Stimulated activated CD4-positive, alpha-beta T cell treated with anti-CD3 and anti-CD28 coated beads, Interleukin-4, amount 100 ng/mL, for 48 hours (primary cell): ENCODE measurements at places on chromosomes 12 and 14.

- no peak for DNase-seq
Measured at GRCh38 chr12:124732275-124733075, 131.2 kb downstream of the SCARB1 start.

DNA sequence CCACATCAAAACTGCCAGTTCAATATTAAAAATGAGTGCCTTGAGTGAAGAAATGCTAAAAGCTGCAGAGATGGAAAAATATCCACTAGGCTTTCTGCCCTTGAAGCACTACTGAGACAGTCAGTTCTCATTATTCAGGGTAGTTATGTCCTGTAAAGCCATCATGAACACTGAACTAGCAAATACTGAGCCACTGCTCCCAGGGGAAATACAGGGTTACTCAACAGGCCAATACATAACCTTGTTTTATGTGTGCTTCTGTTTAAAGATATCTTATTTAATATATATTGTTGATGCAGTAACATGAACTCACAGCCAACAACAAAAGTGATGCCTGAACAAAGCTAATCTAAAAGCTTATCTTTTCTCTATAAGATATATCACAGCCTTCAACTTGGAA is 3.3 kb downstream of the RAD52 start:
- no peak for DNase-seq

DNA sequence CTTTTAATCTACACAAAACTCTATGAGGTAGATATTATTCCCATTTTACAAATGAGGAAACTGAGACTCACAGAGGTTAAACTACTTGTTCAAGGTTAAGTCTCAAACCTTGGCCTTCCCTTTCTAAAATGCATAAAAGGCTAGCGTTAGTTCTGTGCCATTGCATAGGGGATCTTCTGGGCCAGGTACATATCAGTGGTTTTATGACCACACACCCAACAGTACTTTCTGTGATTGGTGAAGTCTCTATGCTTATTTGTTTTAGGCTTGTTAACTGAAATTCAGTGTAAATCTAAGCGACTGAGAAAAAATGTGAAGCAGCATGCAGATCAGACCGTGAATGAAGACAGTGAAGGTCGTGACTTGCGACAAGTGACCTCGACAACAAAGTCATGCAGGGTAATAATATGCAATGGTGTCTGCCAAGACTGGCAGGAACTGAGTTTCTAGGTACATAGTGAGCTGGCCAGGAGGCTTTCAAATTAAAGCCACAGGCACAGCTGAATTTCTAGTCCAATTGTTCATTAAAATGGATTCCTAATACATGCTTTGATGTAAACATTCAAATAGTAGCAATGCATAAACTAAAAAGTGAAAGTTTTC is 38.8 kb upstream of the GAS2L3 start:
- no peak for DNase-seq

- DNase-seq = peak; percentile 2
Measured at GRCh38 chr14:101235335-101236103, 325.8 kb upstream of the DIO3 start.

DNA sequence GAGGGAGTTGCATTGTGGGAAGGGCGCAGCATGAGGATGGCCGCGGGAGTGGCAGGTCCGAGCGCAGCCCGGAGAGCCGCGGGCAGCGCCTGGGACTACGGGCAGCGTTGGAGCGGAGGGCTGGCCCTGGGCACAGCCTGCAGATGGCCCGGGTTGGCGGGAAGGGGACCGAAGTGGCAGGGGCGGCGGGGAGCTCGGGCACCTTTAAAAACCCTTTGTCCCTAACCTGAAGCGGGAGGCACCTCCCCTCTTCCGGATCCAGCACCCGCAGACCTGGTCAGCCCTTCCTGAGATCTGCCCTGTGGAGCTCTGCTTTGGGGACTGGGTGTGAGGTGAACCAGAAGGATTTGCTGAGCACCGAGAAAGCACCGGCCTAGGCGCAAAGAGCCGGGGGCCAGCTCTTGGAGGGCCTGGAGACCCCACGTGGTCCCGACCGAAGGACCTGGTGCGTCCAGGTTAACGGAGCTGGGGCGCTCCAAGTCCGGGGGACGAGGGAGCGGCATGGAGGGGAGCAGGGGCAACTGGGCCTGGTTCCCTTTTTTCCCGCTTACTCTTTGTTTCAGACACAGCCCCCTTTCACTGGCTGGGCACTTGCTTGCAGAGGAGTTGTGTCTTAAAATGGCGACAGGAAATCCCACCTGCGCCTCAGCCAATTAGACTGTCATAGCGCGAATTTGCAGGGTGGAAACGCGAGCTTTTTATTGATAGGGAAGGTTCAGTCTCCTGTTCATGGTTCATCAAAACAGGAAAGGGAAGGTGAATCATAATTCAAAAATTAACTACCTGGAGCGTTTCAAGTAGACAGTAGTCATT is 792 bp upstream of the SLC38A1 start:
- DNase-seq = peak; percentile 53

DNA sequence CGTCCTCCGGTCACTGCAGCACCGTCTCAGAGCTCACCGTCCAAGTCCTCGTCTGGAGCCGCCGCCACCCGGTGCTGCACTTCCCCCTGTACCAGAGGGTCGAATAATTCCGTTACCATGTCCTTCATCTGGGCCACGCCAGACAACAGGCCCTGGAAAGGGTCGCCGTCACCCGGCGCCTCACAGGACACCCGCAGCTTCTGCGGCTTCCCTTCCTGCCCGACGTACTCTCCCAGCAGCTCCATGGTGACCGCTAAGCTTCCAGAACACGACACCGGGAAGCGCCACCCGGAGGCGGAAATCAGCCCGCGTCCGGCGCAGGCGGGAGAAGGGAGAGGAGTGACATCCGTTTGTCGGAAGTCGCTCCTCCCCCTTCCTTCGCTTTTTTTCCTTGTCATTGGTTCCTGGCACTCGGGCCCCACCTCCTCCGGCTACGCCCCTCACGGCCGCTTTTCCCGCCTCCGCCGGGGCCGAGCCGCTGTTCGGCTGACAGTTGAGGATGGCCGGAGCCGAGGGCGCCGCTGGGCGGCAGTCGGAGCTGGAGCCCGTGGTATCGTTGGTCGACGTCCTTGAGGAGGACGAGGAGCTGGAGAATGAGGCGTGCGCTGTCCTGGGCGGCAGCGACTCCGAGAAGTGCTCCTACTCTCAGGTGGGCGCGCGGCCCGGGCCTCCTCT is at the start of the genes GON7 and UBR7:
Gene GON7 (minus strand): TSS at position 273 of the 675 bp plus-strand sequence. CDS start 28 bp downstream, at position 245.
Gene UBR7 (plus strand): TSS at position 464 of the 675 bp plus-strand sequence. CDS start 36 bp downstream, at position 500.
- peak; percentile 74 for DNase-seq

- DNase-seq = no peak
Measured at GRCh38 chr14:77190977-77191376, 9.4 kb downstream of the TMEM63C start.

- DNase-seq = no peak
Measured at GRCh38 chr12:76398106-76398505, 49.9 kb upstream of the BBS10 start.

- DNase-seq = no peak
Measured at GRCh38 chr12:26317942-26318575, 122.7 kb downstream of the SSPN start.

DNA sequence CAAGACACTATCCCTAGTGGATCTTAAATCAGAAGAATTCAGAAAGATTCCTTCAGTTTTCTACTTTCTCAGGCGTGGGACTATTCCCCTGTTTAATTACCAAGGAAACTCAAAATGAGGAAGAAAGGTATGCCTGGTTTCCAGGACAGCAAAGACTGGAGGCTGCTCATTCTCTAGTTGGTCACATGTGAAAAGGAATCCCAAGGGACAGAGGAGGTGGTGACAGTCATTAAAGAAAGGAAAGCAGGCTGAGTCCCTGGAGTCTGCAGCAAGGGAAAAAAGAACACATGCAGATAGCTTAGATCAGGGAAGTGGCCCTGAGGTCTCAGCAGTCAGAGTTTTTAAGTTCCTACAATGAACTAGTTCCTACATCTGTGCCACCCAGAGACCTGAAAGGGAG is 165.4 kb upstream of the CCDC198 start:
- no peak for DNase-seq

GRCh38 chr14:91159182-91159581 is 45.3 kb downstream of the DGLUCY start:
- DNase-seq = no peak

DNA sequence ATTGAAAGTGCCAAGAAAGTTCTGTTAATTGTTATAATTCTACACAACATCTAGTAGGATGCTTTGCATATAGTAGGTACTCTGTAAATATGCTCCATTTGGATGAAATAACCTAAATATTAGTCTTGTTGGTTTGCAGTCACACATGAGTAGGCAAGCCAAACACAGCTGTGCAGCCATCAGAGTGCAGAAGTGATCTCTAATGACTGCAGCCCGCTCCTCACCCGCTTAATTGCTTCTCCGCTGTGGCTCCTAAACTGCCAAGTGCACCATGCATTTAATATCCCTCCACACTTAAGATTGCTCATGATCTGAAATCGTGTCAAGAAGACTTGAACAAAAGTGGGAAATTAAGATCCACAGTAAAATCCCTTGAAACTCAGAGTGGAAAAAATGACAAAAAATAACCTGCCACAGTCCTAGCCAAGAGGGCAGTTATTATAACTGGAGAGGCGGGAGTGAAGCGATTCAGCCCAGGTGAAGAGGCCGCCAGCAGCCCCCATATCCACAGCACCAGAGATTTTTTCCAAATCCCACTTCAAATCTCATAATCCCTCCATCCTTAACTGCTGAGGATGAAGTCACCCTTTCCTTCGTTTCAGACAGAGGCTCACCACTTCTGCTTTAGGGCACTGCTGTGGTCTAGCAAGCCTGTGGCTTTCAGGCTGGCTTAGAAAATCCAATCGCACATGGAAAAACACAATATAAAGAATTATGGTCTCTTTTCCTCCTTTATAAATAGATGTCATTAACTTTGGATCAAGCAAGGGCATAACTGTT is 69.5 kb downstream of the TMEM30B start:
- no peak for DNase-seq

DNA sequence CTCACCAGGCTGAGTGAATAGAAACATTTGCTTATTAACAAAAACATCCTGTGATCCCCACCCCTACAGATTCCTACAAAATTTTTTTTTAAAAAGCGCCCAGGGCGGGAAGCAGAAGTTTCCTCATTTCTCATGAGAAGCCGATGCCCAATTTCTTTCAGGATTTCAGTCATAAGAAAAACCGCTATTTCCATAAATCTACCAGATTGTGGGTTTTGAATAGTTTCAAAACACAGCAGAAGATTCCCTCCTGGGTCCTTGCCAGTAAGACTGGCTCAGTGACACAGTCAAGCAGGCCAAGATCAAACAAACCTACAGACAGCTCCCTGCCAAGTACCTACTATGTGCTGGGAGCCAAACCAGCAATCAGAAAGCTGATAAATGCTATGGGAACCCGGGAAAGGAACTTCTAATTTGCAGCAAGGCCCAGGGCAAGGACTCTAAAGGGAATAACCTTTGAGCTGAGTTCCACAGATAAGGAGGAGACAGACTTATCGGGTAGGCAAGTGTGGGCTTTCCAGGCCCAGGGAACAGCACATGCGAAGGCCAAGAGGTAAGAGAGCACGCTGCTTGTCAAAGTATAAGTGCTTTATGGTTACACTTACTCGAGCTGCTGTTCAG is 68.7 kb downstream of the CCDC88C start:
- DNase-seq = no peak

GRCh38 chr14:99627510-99628381 is 17.2 kb upstream of the HHIPL1 start:
- DNase-seq = no peak

DNA sequence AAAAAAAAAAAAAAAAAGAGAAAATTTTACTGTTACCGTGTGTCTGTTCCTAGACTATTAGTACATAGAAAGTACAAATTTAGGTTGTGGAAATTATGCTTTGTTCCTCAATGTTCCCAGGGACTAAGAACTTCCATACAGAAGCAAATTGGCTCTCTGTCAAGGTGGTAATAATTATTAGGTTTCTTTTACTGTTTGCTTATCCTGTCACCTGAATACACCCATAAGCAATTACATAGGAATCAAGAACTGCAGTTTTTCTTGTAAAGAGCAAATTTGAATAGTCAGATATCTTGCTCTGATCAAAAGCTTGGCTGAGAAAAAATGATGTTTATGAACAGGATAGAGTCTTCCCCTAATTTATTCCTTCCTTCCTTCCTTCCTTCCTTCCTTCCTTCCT is 191.2 kb downstream of the AEBP2 start:
- no peak for DNase-seq

- DNase-seq = no peak
Measured at GRCh38 chr12:27771481-27772327, 8.3 kb upstream of the KLHL42 start.

- no peak for DNase-seq
Measured at GRCh38 chr12:262817-263216, at the start of gene SLC6A13. TSS of gene SLC6A13 (minus strand) at chr12:262836. CDS start at chr12:260052, 2,784 bp downstream.

DNA sequence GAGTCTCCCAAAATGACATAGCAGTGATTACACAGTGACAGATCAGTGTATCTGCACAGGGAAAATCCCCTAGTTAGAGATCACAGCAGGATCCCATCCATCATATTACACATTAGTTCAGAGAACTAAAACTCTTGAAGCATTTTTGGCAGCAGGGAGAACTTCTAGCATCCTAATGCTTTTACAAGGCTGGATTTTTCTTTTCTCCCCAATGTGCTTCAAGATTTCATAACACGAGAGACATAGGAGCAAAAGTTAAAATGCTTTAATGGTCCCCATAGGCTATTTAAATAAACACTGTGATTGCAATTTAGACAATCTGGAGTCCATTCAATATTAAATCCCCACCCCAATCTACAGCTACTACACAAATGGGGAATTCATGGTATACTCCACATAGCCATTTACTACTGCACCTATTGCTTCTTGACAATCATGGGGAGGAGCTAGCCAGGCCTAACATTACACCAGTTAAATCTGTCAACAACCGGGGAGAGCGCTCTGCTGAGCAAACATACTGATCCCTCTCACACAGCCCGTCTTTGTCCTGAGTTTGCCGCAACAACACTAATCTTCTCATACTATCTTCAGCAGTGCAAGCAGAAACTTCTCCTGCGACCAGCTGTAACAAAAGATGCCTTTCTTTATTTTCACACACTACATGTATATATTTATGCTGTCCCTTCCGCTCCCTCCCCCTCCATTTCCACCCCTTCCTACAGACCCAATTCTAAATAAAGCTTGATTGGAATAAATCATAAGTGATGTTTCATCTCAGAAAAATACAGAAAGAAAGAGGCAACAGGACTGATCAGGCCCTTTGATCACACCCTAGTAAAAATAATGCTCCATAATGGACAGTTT is 120.3 kb upstream of the SOX5 start:
- DNase-seq = no peak

- peak; percentile 88 for DNase-seq
Measured at GRCh38 chr14:70809225-70810219, at the start of gene MAP3K9. TSS of gene MAP3K9 (minus strand) at chr14:70809513. CDS start at chr14:70809171, 342 bp downstream.

DNA sequence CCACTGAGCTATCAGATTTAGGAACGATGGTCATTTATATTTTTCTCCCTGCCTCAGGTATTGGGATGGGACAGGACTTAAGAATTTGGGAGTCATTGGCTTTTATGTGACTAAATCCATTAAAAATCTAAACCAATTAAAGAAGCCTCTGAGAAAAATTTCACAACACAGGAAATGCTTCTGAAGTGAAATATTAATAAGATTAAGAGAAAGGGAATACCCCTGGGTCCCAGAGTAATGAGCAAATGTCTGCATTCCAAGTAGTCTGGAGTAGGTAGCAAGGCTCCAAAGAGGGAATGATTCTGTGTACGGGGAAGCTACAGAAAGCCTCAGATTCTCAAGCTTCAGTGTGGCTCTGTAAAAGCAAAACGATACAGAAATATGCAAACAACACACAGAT is 707 bp upstream of the MED6 start:
- DNase-seq = no peak

GRCh38 chr14:91256661-91257060 is 12.2 kb upstream of the GPR68 start:
- DNase-seq = no peak
